ENCODE measurements at places on chromosomes 1 and 21. TPM values are rescaled to one million over a fixed set of nuclear protein-coding genes. Genes with fewer than 3 reads are reported as not detected.

BMP8A gene
- 0.30 TPM for polyA plus RNA-seq

MTARC1 gene
- 12.3 TPM for polyA plus RNA-seq

- H3K27me3 ChIP-seq: no peaks in the 10 kb centered on the region
- peak overlapping the region; percentile 96 for H3K27ac ChIP-seq
- peak; percentile 95 for DNase-seq
- no peaks in the 10 kb centered on the region for H3K4me1 ChIP-seq
Measured at GRCh38 chr1:149885339-149886120, 13.8 kb upstream of the BOLA1 start.

DNA sequence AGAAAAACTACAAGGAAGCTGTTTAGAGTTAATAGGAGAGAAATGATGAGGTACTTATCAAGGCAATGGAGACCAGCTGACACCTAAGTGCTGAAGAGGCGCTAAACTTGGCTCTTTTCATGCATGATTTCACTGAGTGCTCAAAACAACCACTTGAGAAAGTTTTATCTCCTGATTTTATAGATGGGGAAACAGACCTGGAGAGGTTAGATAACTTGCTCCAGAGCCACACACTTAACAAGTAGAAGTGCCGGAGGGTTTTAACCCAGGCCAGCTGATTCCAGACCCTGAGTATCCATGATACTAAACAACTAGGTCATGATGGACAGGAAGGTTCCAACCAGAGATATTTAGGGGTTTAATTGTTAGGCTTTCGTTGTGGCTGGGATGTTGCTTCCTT, 25.9 kb downstream of the UBE2U start:
- no peak for DNase-seq
- H3K4me3 ChIP-seq: no peak overlapping the region
- H3K4me1 ChIP-seq: no peaks in the 10 kb centered on the region
- H3K27ac ChIP-seq: no peak overlapping the region

GRCh38 chr1:176754676-176755075, 291.7 kb downstream of the PAPPA2 start:
- H3K27me3 ChIP-seq: no peaks in the 10 kb centered on the region
- H3K4me1 ChIP-seq: no peaks in the 10 kb centered on the region
- H3K4me3 ChIP-seq: no peak overlapping the region

DNA sequence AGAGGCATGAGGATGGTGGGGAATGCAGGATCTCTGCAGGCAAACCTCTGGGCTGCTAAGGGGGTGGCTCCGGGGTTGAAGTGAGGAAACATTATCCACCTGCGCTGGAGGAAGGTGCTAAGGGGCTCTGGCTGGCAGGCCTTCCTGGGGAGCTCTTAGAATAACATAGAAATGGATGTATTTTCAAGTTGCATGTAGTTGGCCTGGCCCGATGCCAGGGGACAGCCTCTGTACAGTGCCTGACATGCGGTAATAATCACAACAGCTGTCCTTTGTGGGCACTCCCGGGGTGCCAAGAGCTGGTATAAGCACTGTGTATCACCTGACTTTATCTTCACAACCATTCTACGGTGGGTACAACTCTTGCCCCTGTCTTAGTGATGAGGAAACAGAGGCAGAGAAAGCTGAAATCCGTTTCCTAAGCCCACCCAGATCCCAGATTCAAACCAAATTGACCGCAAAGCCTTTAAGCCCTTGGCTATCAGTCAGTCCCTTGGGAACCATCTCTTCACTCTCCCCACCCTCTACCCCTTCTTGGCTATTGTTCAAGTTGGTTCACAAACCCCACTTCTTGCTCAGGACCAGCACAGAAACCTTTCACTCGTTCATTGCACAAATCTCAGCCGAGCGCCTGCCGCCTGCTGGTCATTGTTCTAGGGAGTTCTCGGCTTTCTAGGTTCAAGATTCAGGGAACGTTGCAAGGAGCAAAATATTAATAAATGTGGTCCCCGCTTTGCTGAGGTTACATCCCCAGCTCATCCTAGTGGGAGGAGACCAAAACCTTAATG, 30.9 kb downstream of the PADI4 start:
- DNase-seq: no peak
- H3K27me3 ChIP-seq: no peaks in the 10 kb centered on the region
- H3K4me3 ChIP-seq: no peak overlapping the region
- H3K36me3 ChIP-seq: no peaks in the 10 kb centered on the region

- H3K4me1 ChIP-seq: no peaks in the 10 kb centered on the region
- H3K27me3 ChIP-seq: no peaks in the 10 kb centered on the region
- H3K4me3 ChIP-seq: no peak overlapping the region
- no peak for DNase-seq
- H3K36me3 ChIP-seq: no peaks in the 10 kb centered on the region
Measured at GRCh38 chr1:242019018-242019417, 20.1 kb upstream of the MAP1LC3C start.

All from lung (tissue), 17 donors.